ENCODE measurements at places on chromosomes 1 and 21.

- DNase-seq = no peak
Observed at GRCh38 chr1:66559517-66559916, 25.6 kb downstream of the SGIP1 start.

DNA sequence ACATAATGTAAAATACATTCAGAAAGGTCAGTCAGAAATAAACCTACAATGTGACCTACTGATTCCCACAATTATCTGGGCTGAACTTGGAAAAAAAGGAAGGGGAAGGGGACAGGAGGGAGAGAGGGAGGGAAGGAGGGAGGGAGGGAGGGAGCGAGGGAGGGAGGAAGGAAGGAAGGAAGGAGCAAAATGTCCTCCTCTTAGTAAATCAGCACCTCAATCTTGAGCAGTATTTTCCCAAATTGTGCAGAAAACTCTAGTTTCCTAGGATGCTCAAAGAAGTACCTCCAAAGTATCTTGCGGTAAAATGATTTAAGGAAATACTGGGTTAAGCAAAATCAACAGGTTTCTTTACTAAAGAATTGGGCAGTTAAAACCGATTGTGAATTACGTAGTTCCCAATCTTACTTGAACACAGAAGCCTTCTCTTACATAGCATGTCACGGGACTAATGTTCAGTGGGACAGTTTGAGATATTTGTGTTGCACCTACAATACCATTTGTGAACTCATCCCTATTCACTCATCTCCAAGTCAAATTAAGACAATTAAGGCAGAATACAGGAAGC is 51.0 kb upstream of the ASPM start:
- no peak for DNase-seq

DNA sequence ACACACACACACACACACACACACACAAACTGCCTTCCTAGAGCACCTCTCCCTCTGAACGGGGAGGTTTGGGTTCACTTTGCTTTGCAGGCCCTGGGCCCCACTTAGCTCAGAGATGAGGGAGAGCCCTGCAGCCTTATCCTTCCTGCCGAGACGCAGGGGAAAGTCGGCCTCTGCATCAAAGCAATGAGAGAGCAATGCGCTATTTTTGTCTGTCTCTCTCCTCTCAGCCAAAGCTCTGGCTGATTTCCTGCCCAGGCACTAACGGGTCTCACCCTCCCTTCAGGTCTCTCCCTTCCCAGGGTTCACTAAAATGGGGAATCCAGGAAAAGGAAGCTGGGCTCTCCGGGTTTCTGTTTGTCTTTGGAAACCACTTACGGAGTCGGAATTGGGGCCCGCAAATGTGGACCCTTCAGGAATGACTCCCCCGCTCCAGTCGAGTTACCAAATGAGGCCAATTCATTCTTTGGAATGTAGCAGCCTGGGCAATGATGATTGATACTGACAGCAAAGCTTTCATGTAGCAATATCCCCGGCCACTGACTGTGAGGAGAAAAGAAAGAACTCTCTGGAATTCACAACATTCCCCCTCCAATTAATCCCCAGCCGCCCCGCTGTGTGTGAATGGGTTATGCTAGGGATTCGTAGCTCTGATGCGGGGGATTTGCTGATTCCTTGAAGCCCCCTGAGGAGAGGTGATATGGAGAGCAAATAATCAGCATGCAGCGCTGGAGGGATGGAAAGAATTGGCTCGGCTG is 61.5 kb upstream of the WLS start:
- no peak for DNase-seq

DNA sequence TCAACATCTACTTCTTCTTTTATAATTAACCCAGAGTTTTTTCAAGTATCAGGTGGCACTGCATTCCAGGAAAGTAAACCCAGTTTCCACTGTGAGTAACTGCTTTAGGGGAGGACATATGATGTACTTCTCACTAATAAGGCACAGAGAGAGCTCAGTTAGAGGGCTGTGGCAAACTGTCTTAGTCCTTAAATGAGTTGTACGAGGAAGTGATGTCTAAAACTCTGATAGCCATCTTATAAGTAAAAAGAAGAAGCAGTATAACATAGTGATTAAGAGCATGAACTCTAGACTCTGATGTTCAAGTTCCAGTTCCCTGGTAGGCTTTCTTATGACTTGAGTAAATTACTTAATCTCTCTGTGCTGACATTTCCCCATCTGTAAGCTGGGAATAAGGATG is 58.7 kb upstream of the PTGS2 start:
- DNase-seq = no peak

- no peak for DNase-seq
Observed at GRCh38 chr1:84763912-84764680, 73.8 kb upstream of the SSX2IP start.

DNA sequence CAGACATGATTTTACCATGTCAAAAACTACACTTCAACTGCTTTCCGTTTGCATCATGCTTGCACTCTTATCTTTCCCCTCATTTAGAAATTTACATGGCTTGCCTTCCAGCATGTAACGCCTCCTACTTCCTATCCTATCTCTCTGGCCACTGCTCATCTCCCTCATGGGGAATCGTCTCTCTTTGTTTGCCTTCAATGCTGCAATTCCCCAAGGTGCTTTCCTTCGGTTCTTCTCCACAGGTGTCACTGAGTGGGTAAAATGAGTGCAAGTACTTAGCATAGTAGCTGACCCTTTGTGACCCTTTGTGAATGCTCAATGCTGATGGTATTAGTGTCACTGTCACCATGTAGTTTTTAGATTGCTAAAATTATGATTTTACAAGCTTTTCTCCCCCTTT is 63.1 kb downstream of the APP start:
- no peak for DNase-seq

DNA sequence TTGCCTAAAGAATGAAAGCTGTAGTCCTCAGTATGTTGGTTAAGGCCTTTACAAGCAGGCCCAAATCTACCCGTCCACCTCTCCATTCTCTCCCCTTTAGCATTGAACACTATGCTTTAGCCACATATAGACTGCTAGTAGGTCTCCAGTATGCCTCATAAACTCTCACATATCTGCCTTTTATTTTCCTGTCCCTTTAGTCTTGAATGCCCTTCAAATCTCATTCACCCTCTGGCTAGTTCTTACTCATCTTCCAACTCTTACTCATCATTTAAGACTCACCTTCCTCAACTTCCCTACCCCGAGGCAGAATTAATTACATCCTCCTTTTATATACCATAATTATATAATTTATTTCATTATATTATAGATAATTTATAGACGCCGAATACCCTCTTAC is 78.7 kb upstream of the TSPAN2 start:
- DNase-seq = peak; percentile 70

DNA sequence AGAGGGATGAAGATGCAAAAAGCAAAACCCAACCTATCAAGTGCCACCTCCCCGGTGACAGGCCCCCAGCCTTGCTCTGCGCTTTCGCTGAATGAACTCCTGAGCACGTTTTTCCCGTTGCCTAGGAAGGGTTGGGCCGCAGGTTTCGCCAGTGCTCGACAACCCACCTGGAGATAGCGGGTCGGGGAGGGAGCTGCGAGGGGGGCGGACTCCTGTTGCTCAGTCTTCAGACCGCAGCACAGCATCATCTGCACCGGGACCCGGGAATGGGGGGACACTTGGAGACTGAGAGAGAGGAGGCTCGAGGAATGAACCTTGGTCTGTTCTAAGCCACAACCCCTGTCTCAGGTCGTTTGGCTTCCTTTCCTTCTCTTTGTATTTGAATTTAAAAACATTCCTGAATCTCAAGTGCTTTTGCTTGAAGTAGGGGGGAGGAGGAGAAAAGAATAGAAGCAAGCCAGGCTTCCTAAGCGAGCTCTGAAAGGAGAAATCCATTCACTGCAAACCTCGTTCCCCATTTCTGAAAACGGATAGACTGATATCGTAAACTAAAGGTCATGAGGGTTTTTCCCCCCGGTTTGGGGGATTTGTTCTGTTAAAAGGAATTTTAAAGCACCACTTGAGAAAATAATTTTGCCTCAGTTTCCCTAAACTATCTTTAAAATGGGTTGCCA is 1.2 kb downstream of the AK5 start:
- DNase-seq = no peak

DNA sequence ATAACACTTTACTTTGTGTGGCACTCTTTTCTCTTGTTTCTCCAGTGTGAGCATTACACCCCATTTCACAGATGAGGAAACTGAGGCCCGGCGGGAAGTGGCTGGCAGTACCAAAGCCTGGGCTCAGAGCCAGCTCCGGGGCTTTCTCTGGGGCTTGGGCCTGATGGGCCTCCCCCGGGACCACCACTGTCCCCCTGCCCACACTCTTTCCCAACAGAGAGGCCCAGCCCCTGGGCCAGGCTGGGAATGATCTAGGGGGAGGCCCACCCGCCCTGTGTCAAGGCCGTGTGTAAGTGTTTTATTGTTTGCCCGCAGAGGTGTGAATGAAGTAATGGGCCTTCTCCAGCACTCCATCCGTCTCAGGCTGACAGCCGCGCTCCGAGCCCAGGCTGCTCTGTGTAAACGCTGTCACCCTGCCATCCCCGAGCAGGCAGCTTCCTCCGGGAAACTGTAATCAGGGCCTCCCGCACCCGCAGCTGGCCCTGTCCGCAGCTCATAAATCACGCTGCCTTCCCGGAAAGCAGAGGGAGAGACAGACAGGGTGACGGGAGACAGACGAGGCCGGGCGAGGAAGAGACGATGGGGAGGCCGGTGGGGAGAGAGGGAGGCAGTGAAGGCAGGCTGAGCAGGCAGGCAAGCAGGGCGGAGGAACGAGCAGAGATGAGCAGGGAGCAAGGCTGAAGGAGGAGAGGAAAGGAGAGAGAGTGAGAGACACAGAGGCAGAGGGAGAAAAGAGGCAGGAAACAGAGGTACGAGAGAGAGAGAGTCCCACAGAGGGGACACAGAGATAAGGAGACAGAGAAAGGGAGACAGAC is 109.7 kb upstream of the ZBTB40 start:
- no peak for DNase-seq

DNA sequence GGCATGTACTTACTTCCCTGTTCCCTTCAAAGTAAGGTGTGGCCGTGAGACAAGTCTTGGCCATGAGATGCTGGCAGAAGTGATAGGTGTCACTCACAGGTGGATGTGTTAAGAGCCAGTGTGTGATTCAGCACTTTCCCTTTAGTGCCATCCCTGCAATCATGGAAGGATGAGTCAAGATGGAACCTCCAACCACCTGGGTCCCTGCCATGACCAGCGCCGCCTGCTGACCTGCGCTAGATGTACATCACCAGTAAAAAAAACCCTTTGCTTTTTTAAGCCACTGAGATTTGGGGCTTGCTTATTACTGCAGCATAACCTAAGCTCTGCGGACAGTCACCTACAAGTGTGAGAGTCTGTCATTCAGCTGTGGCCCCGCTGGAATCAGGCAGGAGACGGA is 71.7 kb downstream of the TOMM20 start:
- peak; percentile 98 for DNase-seq
